Glomerular endothelial cell (primary cell): ENCODE measurements at places on chromosomes 3 and 15.

DNA sequence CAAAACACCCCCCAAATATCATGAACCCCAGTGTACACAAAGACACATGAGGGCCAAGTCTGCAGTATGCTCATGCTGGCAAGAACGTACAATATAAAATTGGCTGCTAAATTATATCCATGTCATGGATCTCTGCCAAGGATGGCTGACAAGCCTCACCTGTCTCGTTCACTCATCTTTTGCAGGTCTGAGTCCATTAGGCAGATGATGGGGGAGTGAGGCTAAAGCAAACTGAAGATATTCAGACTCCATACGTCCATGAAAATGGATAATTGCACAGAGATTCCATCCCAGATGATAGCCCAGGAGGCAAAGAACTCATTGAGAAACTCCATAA lies 122.3 kb upstream of the PTPRG start:
- DNase-seq, result no peak

- DNase-seq, result no peak
These were observed 245.3 kb upstream of the ZPLD1 start for GRCh38 chr3:102189541-102189940.

DNA sequence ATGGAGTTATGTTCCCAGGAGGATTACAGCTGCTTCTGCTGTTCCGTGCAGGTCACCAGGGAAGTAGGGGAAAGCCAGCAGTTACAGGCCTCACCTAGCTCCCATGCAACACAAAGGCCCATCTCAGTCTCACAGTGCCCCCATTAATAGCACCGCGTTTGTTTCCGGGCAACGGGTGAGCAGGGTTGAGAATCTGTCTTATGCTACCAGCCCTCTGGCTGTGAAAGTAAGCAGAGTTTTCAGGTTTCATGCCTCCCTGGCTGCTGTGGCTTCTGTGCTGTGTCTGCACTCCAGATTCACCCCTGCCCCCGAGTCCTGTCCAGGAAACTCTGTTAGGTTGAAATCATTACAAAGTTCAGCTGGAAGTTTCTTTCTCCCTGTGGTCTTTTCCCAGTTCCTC lies 254.4 kb upstream of the GPR149 start:
- DNase-seq, result no peak

DNA sequence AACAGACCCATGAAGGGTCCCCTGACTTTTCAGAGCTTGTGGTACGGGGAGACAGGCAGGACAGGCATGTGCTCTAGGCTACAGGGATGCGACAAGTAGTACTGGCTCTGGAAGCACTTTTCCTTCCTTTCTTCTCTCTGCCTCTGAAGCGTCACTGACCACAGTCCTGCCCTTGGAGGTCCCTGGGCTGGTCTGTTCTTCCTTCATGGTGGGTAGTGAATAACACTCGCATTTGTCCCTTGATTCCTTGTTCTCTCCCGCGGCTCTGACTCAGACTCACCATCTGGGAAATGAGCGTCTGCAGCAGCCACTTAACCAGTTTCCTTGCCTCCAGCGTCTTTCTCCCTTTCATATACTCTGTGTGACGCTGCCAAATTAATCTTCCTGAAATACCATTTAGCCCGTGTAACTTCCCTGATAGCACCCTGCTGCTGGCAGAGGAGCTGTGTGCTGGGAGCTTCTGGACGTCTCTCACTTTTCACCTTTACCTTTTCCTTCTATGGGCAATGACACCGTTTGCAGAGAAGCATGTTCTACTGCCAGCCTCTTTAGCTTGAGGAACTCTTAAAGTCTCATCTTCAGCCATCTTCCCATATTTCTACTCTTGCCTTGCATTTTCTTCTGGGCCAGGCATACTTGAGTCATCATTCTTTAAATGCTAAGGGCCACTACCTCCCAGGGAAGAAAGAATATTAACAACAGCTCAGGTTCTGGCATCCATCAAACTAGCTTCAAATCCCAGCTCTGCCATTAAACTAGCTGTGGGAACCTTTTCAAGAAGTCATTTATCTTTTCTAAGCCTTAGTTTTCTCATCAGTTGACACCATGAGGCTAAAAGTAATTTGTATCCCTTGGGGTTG lies 33.6 kb downstream of the TMEM45A start:
- DNase-seq, result no peak

GRCh38 chr15:77974098-77974414 lies 103.5 kb downstream of the TBC1D2B start:
- no peak for DNase-seq

- DNase-seq, result no peak
These were observed 87.1 kb downstream of the DIPK2A start for GRCh38 chr3:144058713-144059112.

- no peak for DNase-seq
These were observed 472 bp downstream of the BSN start for GRCh38 chr3:49554633-49555265.

- no peak for DNase-seq
These were observed 47.3 kb upstream of the FAM3D start for GRCh38 chr3:58713715-58714401.

- DNase-seq, result no peak
These were observed 216.1 kb downstream of the SLCO3A1 start for GRCh38 chr15:92069308-92070250.

GRCh38 chr15:29854413-29854812 lies 32.1 kb upstream of the TJP1 start:
- DNase-seq, result no peak
